ENCODE measurements at places on chromosomes 2 and 18. TPM values are rescaled to one million over a fixed set of nuclear protein-coding genes. Genes with fewer than 3 reads are reported as not detected.

Gene POTEI
- not detected for polyA plus RNA-seq

- DNase-seq = no peak
- H3K4me3 ChIP-seq = no peak overlapping the region
- H3K36me3 ChIP-seq = peaks cover 18% of the 10 kb centered on the region
- no peaks in the 10 kb centered on the region for H3K4me1 ChIP-seq
- H3K27ac ChIP-seq = no peak overlapping the region
Measured at GRCh38 chr18:56933472-56933871, 213.4 kb upstream of the BOD1L2 start.

DNA sequence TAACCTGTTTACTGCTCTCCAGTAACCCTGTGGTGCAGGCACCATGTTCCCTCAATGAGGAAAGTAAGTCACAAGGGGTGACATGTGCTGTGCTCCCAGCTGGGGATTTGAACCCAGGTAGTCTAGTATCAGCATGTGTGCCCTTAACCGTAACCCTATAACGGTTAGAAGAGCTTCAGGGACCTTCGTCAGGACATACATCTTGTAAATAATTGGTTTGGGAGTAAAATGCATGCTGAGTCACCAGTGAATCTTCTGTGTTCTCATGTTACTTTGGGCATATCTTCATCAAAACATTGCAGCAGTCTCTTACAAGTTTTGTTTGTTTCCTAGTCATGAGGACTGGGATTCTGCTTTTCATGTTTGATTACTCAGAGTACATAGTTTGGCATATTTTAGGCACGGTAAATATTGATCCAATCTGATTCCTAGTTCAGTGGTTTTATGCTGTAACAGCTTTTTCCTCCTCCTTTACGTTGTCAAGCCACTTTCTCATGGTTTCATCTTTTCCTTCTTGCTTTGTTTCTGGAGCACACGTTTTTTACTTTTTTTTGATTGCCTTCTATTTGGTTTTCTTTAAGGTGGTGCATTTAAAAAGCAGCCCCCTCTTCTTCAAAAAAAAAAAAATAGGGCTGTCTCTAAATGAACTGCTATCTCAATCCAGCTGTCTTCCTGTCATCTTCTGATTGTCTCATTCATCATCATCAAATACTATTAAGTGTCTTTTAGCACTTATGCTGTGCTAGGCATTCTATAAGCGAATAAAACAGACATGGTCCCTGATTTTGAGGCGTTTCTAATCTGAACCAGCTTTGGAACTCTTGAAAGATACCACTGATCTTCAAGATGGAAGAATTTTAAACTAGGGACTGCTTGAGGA is 50.4 kb downstream of the CLIP4 start:
- H3K4me3 ChIP-seq = no peak overlapping the region
- no peaks in the 10 kb centered on the region for H3K36me3 ChIP-seq
- DNase-seq = no peak
- H3K27ac ChIP-seq = no peak overlapping the region

DNA sequence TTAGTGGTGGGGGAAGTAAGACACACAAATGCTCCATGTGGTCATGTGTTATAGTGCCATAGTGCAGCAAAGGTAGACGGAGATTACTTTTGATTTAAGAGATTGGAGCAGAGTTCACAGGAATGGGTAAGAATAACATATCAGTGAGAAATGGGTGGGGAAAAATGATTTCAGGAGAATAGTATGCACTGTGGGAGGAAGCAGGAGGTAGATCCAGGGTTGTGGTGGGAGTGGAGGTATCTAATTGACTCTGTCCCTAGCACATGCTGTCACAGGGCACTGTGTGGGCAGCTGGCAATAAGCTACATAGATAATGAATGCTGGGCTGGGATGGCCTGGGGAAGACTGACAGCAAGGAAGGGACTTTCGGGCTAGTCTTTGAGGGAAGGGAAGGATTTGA is 65.3 kb downstream of the STAT1 start:
- no peak overlapping the region for H3K27ac ChIP-seq
- H3K4me1 ChIP-seq = peaks cover 7% of the 10 kb centered on the region
- DNase-seq = no peak
- H3K36me3 ChIP-seq = no peaks in the 10 kb centered on the region

DNA sequence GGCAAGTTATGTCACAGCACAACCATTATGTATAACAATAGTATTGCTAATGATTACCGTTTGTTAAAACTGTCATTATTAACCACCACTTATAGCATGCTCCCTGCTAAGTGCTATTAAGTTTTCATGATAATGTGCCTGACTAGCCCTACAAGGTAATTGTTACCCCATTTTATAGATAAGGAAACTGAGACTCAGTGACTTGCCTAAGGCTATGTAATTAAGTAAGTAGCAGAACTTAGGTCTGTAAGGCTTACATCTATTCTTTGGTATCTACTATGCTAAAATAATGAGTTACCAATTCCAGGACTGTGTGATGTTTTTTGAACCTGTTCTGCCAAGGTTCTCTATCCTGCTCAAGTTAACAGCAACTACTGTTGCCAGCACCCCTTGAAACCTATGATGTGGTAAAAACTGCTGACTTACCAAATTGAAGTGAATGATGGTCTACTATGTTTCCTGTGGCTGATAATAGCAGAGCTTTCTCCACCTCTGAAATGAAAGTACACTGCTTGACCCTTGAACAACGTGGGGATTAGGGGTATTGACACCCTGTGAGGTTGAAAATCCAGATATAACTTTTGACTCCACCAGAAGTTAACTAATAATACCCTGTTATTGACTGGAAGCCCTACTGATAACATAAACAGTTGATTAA is 18.2 kb downstream of the ACVR2A start:
- no peaks in the 10 kb centered on the region for H3K27me3 ChIP-seq
- no peak overlapping the region for H3K4me3 ChIP-seq

GRCh38 chr2:190320696-190321095 is 1.1 kb upstream of the HIBCH start:
- no peak for DNase-seq
- H3K27me3 ChIP-seq = peaks cover 15% of the 10 kb centered on the region
- peak overlapping the region; percentile 87 for H3K27ac ChIP-seq
- peaks cover 7% of the 10 kb centered on the region for H3K36me3 ChIP-seq

- peak; percentile 46 for DNase-seq
- H3K4me1 ChIP-seq = peaks cover 17% of the 10 kb centered on the region
- H3K4me3 ChIP-seq = peak overlapping the region; percentile 51
Measured at GRCh38 chr2:69499242-69499641, 62.0 kb upstream of the NFU1 start.

Gene RBKS
- polyA plus RNA-seq = 5.3 TPM

Gene WNT10A
- 6.5 TPM for polyA plus RNA-seq

GRCh38 chr2:187404431-187405110 is 43.5 kb downstream of the CALCRL start:
- H3K27me3 ChIP-seq = no peaks in the 10 kb centered on the region
- DNase-seq = no peak
- H3K4me1 ChIP-seq = no peaks in the 10 kb centered on the region
- H3K4me3 ChIP-seq = no peak overlapping the region
- no peaks in the 10 kb centered on the region for H3K36me3 ChIP-seq

DNA sequence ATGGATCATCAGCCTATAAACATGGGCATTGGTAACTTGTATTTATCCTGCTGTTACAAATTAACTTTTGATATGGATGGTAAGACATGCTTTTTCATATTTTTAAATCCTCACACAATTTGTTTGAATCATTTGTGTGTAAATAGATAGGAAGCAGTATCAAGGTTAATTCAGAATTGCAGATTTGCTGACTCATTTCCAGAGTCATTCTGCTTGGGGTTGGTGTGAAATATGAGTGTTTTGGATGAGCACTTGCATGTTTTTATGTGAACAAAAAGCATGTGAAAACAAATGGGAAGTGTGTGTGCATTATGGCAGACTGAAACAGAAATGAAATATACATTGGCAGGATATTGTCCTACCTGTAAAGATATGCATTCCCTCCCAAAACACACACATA is 11.8 kb downstream of the CCDC85A start:
- no peaks in the 10 kb centered on the region for H3K4me1 ChIP-seq
- no peak overlapping the region for H3K27ac ChIP-seq
- peaks cover 9% of the 10 kb centered on the region for H3K27me3 ChIP-seq
- H3K36me3 ChIP-seq = no peaks in the 10 kb centered on the region
- no peak overlapping the region for H3K4me3 ChIP-seq

Gene FARP2
- 24.4 TPM for polyA plus RNA-seq

Gene STAT4
- 1.4 TPM for polyA plus RNA-seq
